ENCODE measurements at places on chromosomes 1 and 21.

DNA sequence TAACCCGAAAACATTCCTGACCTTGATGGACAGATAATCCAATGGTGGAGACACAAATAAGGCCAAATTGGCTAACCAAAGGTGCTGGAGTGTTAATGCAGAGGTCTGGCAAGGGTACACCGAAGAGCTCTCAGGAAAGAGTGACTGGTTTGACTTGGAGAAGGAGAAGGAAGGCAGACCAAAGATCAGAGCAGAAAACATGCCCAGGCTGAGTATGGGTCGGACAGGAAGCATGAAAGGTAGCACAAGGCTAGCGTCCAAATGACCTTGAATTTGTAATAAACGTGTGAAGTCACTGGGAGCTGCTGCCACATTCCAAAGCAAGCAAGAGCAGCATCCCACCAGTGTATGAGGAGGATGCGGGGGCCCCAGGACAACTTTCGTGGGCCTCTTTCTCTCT, 45.7 kb downstream of the APP start:
- DNase-seq = no peak

DNA sequence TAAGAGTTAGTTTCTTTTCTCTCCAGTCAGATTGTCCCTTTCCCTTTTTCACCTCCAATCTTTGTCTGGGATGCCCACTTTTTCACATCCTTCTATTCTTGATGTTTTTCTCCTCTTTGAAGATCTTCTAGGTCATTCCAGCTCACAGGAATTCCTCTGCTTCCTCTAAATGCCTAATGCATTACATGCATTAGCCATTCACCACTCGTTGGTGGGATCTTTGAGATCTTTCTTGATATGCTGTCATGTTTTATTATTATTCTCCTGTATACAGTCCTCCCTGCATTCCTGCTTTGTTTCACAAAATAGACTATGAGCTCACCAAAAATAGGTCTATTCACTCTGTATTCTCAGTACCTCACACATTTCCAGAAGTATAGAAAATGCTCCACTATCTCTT, 129.0 kb downstream of the LYPLAL1 start:
- peak; percentile 68 for DNase-seq

DNA sequence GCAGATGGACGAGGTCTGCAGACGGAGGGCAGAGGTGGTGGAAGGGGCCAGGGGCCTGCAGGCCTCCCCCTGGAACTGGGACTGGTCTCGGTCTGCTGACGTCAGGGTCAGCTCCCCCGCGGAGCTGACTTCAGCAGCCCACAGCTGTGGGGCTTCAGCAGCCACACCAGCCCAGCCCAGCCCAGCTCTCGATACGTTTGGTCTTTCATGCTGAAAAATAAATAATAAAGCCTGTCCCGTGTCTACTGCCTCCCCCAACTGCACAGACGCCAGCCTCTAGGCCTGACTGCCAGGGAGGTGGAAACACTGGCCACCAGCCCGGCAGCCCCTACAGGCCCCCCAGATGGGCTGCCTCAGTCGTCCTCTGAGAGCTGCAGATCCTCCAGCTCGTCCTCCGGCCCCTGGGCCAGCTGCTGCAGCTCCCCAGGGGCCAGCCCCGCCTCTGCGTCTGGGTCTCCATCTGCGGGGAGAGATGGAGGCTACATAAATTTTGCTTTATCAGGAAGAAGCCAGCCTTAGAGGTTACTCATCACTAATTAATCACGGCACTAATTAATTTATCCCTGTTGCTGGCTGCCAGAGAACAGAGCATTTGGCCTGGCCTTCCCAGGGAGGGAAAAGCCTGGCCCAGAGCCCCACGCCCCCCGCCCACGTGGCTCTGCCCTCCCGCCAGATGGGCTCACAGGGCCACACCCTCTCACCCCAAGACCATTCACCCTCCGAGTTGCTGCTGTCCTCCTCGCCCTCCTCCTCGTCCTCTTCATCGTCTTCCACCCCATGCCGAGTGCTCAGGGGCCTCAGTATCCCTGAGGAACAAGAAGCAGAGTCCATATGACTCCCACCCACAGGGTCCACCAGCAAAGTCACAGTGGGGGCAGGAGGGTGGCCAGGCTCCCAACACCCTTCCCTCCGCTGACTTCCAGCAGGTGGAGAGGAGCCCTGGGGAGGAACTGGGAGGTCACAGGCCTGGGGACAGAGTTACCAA, 14.4 kb downstream of the NOC2L start:
- DNase-seq = peak; percentile 70

DNA sequence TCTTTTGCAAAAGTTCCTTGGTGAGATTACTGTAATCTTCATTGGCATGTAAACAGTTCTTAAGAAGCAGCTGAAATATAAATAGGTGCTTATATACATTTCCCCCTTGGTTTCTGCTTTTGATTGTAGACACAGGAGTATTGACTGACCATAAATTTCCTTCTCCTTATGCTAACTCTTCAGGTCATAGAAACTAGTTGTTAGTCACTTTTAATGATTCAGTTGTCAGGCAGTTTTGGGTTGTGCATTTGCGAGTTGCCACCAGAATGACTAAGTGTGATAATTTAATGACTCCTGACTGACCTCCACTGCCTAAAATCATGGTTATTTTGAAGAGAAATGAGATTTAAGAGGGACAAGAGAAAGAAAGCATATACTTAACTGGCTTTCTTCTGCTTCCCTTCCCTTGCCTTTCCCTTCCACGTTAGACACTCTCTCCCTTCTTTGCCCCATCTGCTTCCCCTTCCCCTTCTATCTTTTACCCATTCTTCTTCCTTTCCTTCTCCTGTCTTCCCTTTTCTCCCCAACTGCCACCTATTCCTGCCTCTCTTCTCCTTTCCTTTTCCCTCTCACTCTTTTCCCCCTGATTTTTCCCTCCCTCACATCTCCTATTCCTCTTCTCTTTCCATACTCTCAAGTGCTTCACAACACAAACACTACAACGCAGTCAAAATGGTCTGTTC, 12.3 kb downstream of the ZMPSTE24 start:
- DNase-seq = peak; percentile 67

- DNase-seq = peak; percentile 91
Measured at GRCh38 chr1:66331658-66332547, 202.1 kb upstream of the SGIP1 start.

- DNase-seq = no peak
Measured at GRCh38 chr1:93475681-93476080, 27.8 kb downstream of the FNBP1L start.

DNA sequence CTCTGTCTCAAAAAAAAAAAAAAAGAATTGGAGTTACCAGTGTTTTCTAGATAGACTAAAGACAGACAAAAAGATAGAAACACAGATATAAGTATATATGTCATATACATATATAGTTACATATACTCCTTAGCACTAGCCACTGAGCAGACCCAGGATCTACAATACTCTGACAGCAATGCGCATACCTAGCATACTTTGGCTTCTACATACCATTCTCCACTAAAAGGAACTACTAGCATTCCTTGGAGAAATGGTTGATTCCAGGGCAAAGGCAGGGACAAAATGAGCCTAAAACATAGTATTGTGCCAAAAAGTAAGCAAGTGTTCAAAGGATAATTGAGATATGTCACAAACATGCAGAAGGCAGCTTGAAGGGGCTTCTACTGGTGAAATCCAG, 22.7 kb downstream of the SYNJ1 start:
- DNase-seq = peak; percentile 67

DNA sequence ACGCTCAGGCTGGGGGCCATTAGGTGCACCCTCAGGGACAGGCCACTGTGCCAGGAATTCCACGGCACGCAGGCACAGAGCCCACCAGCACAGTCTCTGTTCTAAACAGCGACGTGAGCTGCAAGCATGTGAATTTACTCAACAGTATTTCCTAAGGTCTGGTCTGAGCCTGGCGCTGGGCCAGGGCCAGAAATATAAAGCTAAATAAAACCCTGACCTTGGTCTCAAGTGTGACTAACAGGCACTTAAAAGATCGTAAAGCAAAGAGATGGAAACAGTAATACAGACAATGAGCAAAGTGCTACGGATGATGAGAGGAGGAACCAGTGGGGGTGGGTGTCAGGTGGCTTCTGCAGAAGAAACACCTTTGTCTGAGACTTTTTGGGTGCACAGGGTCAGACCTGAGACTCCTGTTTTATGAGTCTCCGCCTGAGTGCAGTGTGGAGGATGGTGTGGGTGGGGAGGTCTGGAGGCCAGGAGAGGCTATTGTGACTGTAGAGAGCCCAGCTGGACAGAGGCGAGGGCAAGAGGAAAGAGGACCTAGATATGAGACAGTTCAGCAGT, 53.4 kb upstream of the EDN2 start:
- DNase-seq = peak; percentile 89

GRCh38 chr1:12648741-12649140, 4.9 kb downstream of the AADACL4 start:
- DNase-seq = no peak

GRCh38 chr1:6212193-6212959, 6.5 kb downstream of the RNF207 start:
- no peak for DNase-seq

DNA sequence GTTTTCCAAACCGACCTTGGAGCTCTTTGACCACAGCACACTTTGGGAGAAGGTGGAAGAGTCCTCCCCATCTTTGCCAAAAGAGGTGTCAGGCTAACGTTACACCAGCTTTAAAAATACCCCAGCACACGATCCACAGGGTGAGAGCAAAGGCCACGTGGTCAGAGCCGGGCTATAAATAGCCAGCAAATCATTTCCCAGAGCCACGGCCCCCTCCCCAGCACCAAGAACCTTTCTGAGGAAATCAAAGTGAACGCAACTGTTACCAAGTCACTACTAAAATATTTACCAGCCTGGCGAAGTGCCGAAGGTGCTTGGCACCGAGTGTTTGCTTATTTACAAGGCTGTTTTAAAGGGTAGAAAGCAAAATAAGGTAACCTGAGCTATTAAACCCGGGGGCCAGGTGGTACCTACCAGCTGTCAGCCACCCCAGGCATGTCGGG, 72.4 kb downstream of the CASZ1 start:
- DNase-seq = peak; percentile 33

DNA sequence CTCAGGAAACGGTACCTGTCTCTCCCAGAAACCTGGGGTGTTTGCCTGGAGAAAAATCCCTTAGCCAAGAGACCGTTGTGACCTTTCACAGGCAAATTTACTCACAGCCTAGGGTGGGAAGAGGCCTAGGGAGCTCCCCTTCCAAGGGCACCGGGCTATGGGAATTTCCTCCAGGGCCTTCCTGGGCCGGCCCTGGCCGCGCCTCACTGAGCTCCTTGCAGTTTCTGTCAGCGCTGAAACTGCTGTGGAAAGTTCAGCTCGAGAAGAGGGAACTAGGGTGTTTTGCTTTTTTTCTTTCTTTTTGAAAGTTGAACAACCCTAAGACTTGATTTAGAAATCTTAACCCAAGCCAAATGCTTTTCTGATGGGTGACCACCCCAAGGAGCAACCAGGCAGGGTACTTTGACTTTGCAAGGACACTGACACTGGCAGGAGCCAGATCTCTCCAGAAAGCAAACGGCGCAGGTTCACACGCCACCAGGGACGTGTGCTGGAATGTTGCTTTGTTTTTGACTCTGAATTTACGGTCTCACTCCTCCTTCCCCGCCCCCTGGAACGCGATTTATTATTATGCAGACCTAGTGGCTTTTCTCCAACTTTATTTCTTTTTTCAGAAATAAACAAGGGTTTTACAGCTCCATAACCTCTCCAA, 229.6 kb upstream of the JUN start:
- DNase-seq = peak; percentile 65

DNA sequence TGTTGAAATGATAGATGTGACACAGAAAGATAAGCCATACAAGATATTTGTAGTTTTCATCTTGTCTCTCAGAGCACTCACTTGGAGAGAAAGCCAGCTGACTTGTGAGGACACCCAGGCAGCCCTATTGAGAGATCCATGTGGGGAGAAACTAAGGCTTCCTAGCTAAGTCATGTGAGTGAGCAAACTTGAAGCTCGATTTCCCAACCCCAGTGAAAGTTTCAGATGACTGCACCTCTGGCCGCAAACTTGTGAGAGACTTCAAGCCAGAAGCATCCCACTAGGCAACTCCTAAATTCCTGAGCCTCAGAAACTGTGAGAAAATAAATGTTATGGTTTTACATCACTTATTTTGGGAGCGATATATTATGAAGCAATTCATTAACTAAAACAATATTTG, 832.3 kb downstream of the LTN1 start:
- DNase-seq = no peak

DNA sequence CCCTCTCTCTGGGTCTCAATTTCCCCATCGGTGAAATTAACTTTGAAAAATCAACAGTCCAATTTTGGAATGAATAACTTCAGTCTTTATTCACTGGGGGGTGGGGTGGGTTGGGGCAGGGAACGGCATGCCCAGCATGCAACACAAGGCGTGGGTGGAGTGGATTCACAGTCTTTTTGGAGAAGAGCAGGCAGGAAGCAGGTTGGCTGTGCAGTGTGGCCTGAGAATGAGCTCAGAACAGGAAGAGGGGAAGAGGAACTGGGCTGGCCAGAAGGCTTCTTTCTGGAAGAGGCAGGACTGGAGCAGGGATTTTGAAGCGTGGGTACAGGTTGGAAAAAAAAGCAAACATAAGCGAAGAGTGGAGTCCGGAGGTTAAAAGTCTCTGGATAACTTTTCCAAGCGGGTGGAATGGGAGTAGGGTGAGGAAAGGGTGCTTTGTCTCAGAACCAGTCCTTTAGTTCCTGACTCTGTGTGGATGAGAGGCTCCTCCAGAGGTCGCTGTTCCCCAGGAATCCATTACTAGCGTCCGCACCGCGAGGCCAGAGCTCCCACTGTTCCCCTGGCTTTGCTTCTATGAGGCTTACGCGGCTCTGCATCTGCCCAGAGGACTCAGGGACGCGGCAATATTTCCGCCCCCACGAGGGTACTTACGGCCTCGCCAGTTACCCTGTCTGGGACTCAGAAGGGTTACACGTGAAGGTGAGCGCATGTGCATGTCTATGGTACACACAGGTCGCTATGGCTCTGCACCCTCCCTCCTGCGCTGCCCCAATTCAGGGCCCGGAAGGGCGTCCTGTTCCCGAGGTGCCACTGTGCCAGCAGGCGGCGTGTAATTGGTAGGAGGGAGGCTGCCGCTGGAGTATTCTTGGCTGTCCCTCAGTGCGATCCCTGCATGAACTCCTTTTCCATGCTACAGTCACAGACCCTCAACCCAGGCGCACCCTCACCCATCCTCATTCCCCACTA, 5.5 kb upstream of the FOXD2 start:
- peak; percentile 71 for DNase-seq

GRCh38 chr21:37168666-37169065, 95.6 kb downstream of the TTC3 start:
- DNase-seq = no peak

DNA sequence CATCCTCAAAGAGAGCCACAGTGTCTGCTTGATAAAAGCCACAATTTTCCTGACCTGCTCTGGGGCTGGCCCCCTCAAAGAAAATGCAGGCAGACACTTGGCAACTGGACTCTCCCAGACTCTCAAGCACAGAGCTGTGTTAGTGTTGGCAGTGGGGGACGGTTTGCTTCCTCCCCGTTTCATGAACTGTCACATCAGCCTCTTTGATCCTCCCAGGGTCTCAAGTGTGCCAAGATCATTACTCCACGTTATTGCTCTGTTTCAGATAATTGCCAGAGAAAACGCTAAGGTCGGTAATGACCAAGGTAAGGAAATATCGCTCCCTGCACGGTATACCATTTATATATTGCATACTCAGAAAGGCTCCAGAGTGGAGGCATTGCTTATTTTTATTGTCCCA, 138.8 kb downstream of the NTMT2 start:
- DNase-seq = no peak

All from fibroblast of skin of right biceps (primary cell).